ENCODE measurements at places on chromosomes 3 and 15. TPM values are rescaled to one million over a fixed set of nuclear protein-coding genes. Genes with fewer than 3 reads are reported as not detected.

- DNase-seq, result no peak
These were observed 61.2 kb upstream of the FURIN start for GRCh38 chr15:90807074-90807785.

DNA sequence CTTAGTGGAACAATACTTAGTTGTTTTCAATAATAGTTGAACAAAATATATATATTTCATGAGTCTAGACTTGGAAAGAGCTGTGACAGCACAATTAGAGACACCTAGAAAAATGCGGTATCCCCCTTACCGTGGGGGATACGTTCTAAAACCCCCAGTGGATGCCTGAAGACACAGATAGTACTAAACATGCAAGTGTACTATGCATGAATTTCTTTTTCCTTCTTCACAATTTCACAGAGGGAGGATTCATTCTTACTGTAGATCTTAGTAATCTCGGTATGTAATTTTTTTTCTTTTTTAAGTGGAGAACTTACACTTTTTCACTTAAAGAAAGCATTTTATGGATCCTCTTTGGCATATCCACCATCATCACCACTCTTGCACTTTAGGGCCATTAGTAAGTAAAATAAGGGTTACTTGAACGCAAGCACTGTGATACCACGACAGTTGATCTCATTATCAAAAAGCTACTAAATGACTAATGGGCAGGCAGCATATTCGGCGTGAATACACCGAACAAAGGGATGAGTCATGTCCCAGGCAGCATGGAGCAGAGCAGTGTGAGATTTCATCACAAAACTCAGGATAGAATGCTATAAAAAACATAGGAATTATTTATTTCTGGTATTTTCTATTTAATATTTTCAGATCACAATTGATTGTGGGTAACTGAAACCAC is 72.3 kb upstream of the ZNF280D start:
- no peak for DNase-seq

GRCh38 chr3:134651347-134652041 is 672 bp upstream of the KY start:
- peak; percentile 12 for DNase-seq

- no peak for DNase-seq
These were observed 2.1 kb upstream of the ANP32A start for GRCh38 chr15:68822818-68823217.

The ROBO2 gene
- polyA plus RNA-seq, result 60.9 TPM

- no peak for DNase-seq
These were observed 411.2 kb downstream of the VPS13C start for GRCh38 chr15:61649046-61649445.

DNA sequence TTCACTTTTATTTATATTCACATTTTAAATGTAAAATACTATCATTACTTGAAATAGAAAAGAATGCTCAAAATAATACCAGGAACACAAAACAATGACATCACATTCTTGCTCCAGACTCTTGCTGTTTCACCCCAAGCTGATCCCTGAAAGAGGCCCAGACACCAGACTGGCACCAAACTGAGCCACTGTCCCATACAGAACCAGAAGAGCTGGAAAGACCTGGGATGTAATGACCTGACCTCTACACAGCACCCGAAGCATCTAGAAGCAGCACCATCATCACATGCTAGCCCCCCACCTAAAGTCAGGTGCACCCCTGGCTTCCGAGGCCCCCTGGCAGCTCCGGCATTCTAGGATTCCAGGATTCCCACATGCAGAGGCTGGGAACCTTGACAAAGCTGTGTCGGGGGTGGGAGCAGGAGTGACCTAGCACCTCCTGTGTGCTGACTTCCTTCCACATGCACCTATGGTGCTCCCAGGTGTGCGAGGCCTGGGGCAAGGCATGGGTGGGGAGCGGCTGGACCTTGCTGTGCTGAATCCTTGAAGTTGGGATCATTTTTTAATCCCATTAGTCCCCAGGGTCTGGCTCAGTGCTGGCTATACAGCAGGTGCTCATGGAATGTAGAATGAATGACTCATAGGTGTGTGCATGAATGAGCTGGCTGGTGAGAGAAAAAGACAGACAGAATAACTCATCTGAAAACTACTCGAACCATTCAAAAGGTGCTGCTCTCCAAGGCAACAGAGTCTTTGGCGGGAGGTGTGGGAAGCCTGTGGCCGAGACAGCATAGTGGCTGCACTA is 144.7 kb upstream of the IQSEC1 start:
- DNase-seq, result no peak

GRCh38 chr15:55221090-55222011 is 24.6 kb upstream of the RSL24D1 start:
- DNase-seq, result peak; percentile 89

The CLDN16 gene
- 0.25 TPM for polyA plus RNA-seq

The CCR9 gene
- polyA plus RNA-seq, result 0.10 TPM

The GRAMD1C gene
- 3.1 TPM for polyA plus RNA-seq

- DNase-seq, result no peak
These were observed 102.1 kb upstream of the TLE3 start for GRCh38 chr15:70199540-70200410.

- no peak for DNase-seq
These were observed 283.7 kb downstream of the IL5RA start for GRCh38 chr3:2826453-2826852.

- no peak for DNase-seq
These were observed 3.8 kb downstream of the BHLHE40 start for GRCh38 chr3:4982773-4983738.

DNA sequence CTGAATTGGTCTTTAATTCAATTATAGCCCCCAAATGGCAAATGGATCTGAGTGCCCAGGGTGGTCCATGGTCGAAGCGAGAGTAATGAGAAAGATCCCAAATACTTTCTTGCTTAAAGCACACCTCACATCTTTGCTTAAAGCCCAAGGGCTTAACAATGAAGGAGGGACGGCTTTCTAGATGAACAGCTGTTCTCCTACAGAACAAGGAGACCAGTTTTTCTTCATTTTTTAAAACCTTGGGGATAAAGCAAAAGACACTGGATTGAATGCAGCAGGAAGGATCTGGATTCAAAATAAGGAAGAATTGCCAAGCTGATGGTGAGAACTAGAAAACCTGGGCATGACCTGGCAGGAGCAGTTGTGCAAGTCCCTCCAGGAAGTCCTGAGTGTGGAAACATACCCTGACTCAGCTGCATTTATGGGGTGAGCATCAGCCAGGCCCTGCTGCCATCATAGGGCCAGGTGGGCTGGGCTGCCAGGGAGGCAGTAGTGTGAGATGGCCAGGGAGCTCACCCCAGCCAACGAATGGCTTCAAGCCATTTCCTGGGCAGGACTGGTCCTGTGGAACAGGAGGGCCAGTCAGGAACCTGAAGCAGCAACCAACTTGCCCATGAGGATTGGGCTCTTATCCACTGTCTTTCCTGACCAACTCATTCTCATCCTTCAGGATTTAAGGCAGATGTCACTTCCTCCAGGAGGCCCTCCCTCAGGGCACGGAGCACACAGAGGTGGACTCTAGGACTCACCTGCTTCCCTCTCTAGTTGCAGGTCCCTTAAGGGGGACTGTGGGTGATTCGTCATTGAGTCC is 18.4 kb upstream of the RHCG start:
- DNase-seq, result no peak

DNA sequence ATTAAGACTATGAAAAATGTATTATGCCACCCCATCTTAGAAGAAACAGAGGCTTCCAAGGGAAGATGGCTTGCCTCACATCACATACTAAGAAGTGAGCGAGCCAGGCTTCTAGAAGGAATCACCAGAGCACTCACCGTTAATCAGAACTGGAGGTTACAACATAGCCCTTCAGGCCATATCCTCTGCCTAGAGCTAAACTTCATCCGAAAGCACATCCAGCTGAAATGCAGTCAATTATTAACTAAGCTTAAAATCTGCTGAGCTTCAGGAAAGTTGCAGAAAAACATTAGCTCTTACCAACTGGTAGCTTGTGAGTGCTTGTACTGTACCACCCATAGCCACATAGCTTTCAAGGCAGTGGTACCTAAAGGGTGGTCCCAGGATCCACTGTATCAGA is 483.2 kb downstream of the TBL1XR1 start:
- DNase-seq, result no peak

DNA sequence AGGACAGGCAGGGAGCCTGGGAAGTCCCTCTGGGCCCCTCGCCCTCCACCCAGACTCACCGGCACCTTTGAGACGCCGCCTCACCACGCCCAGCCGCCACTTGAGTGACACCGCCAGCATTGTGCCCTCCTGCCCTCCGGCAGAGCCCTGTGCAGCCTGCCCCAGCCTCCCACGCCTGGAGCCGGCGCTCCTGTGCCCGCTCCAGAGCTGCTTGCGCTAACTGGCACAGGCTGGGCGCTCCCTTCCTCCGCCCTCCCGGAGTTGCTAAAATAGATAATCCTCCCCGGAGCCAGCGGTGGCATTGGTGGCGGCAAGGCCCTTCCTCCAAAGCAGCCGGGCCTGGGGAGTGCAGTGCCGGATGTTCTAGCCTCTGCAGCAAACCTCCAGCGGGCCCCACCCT is 15.7 kb upstream of the GRIP2 start:
- DNase-seq, result no peak
